ENCODE measurements at places on chromosomes 11 and 22. TPM values are rescaled to one million over a fixed set of nuclear protein-coding genes. Genes with fewer than 3 reads are reported as not detected.

- DNase-seq = no peak
Measured at GRCh38 chr22:29758068-29758622, 8.7 kb downstream of the ZMAT5 start.

- no peak for DNase-seq
Measured at GRCh38 chr11:123082977-123083376, 21.0 kb upstream of the HSPA8 start.

GRCh38 chr11:73091521-73092305 is 50.4 kb downstream of the FCHSD2 start:
- DNase-seq = no peak

GRCh38 chr11:121534131-121535093 is 81.6 kb upstream of the SORL1-AS1 start:
- no peak for DNase-seq

The NLRP6 gene
- 3.8 TPM for total RNA-seq

The LINC01488 gene
- not detected for total RNA-seq

The MOGAT2 gene
- total RNA-seq = not detected

Data from activated CD8-positive, alpha-beta memory T cell treated with anti-CD3 and anti-CD28 coated beads, Interleukin-2, amount 10 ng/mL, durations not matched to agents 7 days and 5 days (primary cell).